HS-27A (cell line): ENCODE measurements at places on chromosomes 12 and 14.

DNA sequence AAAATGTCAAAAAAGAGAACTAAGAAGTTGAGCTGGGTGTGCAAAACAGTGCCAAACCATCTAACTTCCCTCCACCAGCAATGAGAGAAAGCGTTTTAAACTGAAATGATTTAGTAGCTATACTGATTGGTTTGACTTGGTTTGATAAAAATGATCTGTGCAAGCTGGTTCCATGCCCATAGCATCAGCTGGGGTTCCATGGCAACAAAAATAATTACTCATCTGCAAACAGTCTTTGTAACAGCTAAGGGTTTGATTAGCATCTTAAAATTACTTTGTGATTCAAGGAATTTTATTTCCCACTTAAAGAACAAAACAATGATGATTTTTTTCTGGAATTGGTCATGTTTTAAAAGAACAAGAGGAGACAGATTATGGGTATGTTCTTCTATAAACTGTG, 15.0 kb upstream of the BICD1 start:
- DNase-seq, result no peak

GRCh38 chr12:34368079-34368478, 345.8 kb downstream of the ALG10 start:
- no peak for DNase-seq

DNA sequence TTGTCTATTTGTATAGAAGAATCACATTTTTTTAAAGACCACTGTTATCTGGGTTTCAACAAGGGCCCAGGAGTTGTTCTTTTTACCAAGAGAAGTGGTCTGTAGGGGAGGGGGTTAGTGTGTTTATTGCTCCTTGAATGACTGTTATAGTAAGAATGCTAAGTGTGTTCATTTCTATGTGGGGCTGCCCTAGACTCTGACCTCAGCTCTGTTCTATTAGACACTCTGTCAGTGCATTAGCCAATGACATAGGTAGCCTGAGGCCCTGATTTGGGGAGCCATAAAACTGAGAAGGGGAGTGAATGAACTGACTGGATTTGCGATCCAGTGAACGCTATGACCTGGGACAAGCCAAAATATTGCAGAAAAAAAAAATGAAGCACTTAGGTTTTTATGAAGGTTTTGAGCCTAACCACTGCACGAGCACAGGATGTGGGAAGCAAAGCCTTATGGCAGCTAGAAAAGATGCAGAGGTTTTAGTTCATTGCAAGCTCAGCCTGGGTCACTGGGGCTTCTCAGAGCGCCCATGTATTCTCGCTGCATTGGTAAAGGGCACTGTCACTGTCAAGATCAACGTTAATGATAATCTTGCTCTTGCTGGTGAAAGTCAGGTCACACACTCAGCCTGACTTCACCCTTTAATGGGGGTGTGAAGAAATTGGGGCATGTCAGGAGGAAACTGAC, 63.8 kb downstream of the PRKCH start:
- no peak for DNase-seq

GRCh38 chr12:92395322-92395721, 249.7 kb upstream of the BTG1 start:
- DNase-seq, result no peak

- DNase-seq, result no peak
Observed at GRCh38 chr12:29895966-29896365, 112.2 kb upstream of the TMTC1 start.

DNA sequence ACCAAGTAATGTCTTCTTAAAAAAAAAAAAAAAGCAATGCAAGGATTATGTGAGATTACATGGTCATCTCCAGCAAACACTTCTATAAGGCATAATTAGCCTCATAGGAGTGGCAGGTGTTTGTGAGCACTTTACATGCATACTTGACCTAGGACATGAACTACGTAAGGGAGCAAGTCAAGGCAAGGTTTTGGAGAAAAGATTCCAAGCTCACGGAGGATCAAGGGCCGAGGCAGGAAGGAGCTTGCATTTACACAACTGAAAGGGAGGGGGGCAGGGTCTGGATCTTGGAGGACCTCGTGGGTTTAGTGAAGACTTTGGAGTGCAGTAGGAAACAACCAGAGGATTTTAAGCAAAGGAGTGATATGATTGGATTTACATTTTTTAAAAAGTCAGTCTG, 112.5 kb downstream of the CCER1 start:
- DNase-seq, result no peak

- DNase-seq, result no peak
Observed at GRCh38 chr12:129145381-129145780, 292.1 kb downstream of the GLT1D1 start.

DNA sequence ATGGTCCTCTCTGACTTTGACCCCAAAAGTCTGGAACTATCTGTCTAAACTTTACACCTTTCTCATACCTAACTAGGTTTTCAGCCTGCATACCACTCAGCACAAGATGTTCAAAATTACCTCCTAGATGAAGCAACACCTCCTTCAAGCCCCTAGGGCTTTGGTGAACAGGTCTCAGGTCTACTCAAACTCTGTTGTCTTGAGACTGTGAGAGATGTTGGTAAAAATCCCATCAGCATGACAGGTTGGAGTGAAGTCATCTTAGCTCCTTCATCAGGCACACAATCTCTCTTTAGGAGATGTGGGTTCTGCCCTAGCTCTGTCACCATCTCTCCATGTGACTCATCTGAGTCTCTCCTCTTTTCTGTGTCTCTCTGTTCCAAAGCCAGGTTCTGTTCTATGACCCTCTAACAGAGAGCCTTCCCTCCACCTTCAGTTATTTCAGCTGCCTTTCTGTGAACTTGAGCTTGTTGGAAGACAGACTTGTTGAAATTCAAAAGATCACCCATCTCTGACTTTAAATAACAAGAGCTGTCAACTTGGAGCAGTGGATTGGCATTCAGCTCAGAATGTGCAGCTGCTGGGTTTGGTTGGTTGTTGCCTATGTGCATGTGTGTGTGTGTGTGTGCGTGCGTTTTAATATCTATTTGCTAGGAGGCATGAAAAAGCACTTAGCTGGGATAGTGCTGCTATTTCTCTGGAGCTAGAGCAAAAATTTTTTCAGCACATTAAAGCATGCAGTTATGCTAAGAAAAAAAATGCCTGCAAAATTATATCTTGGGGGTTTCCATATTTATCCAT, 130.7 kb downstream of the CRACR2A start:
- DNase-seq, result no peak

DNA sequence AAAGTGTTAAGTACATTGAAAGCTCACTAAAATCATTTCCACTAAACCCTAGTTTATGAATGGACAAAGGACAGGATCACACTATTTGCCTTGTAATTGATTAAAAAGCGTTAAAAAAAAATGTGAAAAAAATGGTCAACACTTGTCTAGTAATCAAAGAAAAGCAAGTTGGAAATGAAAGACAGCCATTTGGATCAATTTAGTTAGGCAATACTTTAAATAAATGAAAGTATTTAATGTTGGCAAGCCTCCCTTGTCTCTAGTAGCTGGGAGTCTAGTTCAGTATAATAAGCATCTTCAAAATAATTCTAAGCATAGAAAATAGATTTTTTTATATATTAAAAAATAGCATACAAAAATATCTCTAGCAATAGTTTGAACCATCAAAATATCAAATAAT, 14.2 kb upstream of the CNIH1 start:
- DNase-seq, result no peak

DNA sequence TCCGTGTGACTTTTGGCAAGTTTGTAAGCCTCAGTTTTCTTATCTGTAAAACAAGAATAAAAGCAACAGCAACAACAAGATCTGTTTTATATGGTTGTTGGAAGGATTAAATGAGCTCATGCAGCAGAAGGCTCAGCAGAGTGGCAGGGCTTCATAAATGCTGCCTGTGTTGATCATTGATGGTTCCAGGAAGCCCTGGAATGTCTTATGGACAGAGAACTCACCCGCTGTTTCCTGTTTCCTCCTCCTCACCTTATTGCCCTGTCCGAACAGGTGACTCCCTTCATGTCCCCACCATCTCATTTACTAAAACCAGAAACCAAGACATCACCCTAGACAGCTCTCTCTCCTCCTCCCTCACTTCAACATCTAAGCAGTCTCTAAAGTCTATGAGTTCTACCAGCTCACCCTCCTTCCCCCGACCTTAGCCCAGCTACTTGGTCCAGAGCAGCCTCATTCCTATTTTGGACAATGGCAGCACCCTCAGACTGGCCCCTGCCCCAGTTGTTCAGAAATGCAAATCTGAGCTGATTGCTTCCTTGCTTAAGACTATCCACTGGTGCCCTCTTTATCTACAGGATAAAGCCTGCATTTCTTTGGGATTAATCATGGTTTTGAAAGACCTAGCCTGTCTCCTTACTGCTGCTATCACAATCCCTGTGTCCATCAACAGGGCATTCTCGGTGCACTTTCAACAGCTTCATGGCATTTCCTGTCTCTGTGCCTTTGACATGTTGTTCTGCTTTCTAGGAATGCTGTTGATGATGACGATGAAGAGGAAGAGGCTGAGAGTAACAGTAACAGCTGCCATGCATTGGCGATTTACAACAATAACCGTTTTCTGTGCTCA, 21.4 kb upstream of the GSG1 start:
- peak; percentile 78 for DNase-seq

GRCh38 chr14:70073924-70074566, 114.7 kb downstream of the SLC8A3 start:
- peak; percentile 17 for DNase-seq

- DNase-seq, result no peak
Observed at GRCh38 chr12:57810450-57810849, 8.1 kb downstream of the AVIL start.
